Activated T-helper 2 cell treated with anti-CD3 and anti-CD28 coated beads, Interferon-gamma antibody, Interleukin-2, Interleukin-4, amounts not matched to agents 10 μg/mL and 5 μg/mL and 100 μg/mL, durations not matched to agents 14 hours and 24 hours and 36 hours (primary cell): ENCODE measurements at places on chromosomes 1 and 21. TPM values are rescaled to one million over a fixed set of nuclear protein-coding genes. Genes with fewer than 3 reads are reported as not detected.

DNA sequence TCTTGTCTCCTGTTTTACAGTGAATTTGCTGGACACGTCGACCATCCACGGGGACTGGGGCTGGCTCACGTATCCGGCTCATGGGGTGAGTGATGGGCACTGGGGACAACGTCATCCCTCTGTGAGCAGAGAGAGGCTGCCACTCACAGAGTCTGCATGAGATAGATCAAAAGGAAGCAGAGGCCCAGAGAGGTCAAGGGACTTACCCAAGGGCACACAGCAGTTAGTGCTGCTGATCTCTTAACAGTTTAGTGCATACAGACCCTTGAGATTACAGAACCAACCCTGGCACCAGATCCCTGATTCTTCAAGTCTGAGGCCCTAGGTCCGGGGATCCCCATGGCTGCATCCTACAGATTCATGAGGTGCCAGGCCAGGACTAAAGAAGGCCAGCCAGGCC is 6.0 kb downstream of the EPHA8 start:
- H3K36me3 ChIP-seq, result no peaks in the 10 kb centered on the region
- no peaks in the 10 kb centered on the region for H3K4me1 ChIP-seq
- peaks cover 9% of the 10 kb centered on the region for H3K27me3 ChIP-seq
- DNase-seq, result no peak
- no peak overlapping the region for H3K4me3 ChIP-seq
- H3K27ac ChIP-seq, result no peak overlapping the region

DNA sequence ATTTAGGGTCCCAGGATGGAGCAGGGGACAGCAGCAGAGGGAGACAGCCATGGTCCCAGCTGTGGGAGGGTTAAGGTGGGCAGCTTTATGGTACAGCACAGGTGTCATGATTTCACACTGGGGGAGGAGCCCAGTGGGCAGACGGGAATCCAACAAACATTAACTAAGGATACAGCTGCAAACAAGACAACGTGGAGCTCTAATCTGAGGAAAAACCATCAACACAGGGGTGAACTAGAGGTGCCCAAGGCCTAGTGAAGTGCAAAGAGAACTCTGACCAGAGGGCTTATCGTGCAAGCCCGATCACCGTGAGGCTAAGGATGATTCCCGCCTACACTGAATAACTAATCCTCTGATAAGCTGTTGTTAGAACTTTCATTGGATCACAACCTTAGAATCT is 18.7 kb downstream of the ECE1 start:
- H3K4me1 ChIP-seq, result peaks cover 14% of the 10 kb centered on the region
- no peaks in the 10 kb centered on the region for H3K27me3 ChIP-seq
- H3K27ac ChIP-seq, result no peak overlapping the region
- DNase-seq, result no peak
- H3K4me3 ChIP-seq, result no peak overlapping the region

- no peaks in the 10 kb centered on the region for H3K27me3 ChIP-seq
- H3K4me3 ChIP-seq, result no peak overlapping the region
- no peak overlapping the region for H3K27ac ChIP-seq
- peaks cover 9% of the 10 kb centered on the region for H3K4me1 ChIP-seq
- no peak for DNase-seq
Observed at GRCh38 chr1:168428063-168428731, 115.6 kb downstream of the XCL2 start.

DNA sequence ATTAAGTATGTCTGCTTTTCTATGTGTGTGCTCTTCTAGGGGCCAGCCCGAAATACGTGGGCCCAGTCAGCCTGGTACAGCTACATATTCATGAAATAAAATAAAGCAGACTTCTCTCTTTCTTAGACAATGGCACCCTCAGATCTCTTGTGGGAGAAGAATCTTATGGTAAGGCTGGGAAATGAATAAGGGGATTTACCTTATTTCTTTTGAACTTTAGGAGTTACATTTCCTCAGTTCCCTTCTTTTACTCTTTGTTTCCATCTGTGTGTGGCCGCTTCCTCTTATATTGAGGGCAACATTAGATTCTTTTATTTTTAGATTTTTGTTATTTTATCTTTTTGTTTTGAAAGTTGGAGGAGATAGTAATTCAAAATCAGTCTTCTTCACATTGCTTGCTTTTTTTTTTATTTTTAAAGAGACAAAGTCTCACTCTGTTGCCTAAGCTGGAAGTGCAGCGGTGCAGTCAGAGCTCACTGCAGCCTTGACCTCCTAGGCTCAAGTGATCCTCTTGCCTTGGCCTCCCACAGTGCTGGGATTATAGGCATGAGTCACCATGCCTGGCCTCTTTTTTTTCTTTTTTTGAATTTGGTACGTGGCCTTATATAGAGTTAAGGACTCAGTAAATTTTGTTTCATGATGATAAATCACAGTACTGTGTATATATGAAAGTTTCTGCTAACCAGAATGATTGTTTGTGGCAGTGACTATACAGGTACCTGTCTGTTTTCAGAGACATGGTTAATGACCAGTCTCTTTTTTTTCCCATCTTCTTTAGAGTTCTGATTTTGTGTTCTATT is 9.1 kb downstream of the LAMC1 start:
- peaks cover 51% of the 10 kb centered on the region for H3K27me3 ChIP-seq
- no peak overlapping the region for H3K27ac ChIP-seq
- H3K36me3 ChIP-seq, result no peaks in the 10 kb centered on the region
- H3K4me3 ChIP-seq, result no peak overlapping the region
- H3K4me1 ChIP-seq, result peaks cover 4% of the 10 kb centered on the region
- DNase-seq, result no peak

TNFRSF8 gene
- 65.0 and 65.5 TPM in 2 replicates for total RNA-seq

ZNF593OS gene
- total RNA-seq, result not detected in 2 replicates

FCRL4 gene
- total RNA-seq, result not detected in 2 replicates

BSDC1 gene
- 48.9 and 54.3 TPM in 2 replicates for total RNA-seq
